ENCODE measurements at places on chromosomes 2 and 18.

DNA sequence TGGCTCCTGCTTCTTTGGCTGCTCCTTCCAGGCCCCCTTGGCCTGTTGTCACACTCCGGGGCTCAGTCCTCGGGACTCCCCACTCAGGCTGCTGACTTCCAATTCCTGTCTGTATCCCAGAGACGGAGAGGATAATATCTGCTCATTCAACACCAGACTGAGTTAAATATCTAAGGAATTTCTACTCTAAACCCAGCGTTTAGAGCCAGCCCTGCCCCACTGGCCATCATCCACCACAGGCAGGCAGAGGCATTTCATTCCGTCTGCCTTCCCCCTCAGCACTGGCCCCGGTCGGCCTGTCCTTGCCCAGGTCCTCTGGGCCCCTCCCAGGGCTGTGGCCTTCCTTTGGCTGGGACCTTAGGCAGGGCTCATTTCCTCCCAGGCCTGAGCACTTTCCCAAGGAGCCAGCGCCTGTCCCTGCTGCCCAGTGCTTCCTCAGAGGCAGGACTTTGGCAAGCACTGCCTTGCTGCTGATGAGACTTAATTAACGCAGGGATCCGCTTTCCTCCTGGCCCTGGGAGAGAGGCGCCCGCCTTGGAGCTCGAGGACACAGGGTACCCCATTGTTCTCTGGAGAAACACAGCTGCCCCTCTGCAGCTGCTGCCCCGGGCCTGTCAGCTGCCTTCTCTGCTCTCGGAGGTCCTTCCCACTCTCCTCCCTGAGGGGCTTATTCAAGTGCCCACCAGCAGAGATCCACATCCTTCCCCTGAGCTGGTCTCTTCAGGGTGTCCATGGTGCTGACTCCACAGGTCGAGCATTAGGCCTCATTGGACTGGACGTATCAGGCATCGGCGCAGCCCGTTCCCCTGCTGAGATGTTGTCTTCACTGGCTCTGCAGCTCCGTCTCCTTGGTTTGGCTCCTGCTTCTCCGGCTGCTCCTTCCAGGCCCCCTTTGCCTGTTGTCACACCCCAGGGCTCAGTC lies 42.8 kb downstream of the ATOH8 start:
- no peak for DNase-seq

DNA sequence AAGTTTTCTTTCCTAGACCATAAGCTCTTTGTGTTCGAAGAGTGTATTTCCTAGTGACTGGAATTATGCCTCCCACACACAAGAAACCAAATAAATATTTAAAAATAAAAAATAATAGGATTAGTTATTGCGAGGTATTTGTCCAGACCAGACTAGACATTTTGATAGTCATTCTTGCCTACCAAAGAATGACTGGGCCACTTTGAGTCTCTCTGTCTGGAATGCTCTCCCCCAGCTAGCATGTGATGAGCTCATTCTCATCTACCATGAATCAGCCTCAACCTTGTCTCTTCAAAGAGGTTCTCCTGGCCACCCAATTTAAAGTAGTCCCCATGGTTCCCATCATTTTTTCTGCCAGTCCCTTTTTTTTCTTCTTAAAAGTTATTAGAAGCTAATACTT lies 13.9 kb upstream of the DSC1 start:
- no peak for DNase-seq

GRCh38 chr18:79339094-79339908 lies 56.4 kb upstream of the NFATC1 start:
- no peak for DNase-seq

- DNase-seq: no peak
Measured at GRCh38 chr2:161370981-161371380, 45.1 kb upstream of the TBR1 start.

DNA sequence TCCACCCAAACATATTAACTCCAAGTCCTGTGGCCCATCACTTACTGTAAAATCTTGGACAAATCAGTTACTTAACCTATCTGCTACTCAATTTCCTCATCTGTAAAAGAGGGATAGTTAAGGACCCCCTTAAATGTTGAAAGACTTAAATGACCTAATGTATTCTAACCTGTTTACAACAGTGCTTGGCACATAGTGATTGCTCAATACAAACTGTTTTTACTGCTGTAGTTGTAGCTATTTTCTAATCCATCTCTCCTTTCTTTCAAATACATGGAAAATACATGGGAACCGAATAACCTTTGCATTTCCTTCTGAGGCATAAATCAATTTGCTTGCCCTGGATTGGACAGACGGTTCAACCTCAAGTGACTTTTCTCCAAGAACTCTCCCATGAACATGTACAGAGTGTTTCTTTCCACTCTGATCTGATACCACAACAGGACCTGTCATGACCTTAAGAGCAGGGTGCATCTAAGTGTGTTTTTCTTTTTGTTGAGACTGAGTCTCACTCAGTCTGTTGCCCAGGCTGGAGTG lies 2.7 kb downstream of the LNPK start:
- DNase-seq: no peak

GRCh38 chr2:26846334-26847306 lies 1.3 kb upstream of the DPYSL5 start:
- peak; percentile 30 for DNase-seq

Data from stimulated activated CD8-positive, alpha-beta memory T cell treated with anti-CD3 and anti-CD28 coated beads, Interleukin-4, amount 100 ng/mL, for 1 hour (primary cell).